ENCODE measurements at places on chromosomes 1 and 21.

DNA sequence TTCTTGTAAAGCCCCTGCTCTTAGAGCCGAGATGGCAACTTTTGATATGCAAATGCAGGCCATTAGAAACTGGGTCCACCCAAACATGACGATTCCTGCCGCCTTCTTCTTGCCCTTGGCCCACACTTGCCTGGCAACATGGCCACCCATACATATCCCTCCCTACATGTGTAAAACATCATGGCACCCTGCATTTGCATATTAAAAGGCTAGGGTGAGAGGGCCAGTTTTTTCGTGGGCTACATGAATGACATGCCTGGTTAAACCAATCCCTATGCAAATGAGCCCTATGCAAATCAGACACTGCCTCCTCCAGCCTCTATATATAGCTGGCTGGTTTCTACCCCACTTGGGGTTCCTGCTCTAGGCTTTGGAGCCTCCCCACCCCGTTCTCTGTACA, 18.8 kb downstream of the PLA2G2A start:
- DNase-seq, result no peak

GRCh38 chr21:33391656-33392055, 11.6 kb upstream of the IFNGR2 start:
- DNase-seq, result no peak

DNA sequence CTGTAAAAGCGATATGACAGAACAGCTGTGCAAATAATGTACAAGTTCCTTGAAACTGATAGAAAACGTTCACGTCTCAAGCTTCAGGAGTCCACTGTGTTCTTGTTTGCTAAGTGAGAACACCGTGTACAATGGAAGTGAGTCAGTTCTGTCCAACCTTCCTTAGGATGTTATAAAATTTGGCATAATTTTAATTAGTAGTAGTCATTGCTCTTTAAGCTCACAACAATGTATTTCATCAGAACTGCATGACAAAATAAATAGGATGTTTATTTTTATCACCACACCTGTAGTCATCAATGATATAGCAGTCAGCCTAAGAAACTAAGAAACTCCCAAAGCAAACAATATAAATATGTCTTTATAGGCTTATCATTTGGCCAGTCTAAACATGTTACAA, 53.0 kb downstream of the RGS2 start:
- no peak for DNase-seq

DNA sequence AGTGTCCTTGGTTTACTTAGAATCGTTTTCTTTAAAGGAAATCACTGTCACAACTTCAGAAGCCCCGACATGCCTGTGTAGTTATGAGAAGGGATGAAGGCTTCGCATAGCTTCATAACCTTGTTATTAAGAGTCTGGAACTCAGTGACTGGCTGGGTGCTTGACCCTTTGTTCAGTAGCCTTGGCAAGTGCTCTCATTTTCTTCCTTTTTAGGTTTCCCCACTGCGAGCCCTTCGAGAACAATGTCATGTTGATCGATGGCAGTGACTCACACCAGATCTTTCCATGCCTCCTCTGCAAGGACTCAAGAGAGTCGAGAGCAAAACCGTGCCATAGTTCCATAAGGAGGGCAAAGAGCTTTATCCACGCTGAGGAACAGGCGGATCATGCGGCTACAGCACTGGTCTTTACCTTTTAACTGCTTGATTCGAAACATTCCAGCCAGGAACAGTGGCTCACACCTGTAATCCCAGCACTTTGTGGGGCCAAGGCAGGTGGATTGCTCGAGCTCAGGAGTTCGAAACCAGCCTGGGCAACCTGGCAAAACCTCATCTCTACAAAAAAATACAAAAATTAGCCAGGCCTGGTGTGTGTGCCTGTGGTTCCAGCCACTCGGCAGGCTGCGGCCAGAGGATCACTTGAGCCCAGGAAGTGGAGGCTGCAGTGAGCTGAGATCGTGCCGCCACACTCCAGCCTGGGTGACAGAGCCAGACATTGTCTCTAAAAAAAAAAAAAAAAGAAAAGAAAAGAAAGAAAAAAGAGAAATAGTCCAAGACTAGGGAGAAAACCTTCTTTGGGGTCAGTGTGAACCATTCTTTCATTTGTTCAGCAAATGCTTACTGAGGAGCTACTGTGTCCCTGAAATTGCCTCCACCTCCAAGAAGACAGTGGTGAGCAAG, 95.4 kb upstream of the ERRFI1 start:
- no peak for DNase-seq

GRCh38 chr1:183379951-183380350, 38.2 kb downstream of the NMNAT2 start:
- no peak for DNase-seq

DNA sequence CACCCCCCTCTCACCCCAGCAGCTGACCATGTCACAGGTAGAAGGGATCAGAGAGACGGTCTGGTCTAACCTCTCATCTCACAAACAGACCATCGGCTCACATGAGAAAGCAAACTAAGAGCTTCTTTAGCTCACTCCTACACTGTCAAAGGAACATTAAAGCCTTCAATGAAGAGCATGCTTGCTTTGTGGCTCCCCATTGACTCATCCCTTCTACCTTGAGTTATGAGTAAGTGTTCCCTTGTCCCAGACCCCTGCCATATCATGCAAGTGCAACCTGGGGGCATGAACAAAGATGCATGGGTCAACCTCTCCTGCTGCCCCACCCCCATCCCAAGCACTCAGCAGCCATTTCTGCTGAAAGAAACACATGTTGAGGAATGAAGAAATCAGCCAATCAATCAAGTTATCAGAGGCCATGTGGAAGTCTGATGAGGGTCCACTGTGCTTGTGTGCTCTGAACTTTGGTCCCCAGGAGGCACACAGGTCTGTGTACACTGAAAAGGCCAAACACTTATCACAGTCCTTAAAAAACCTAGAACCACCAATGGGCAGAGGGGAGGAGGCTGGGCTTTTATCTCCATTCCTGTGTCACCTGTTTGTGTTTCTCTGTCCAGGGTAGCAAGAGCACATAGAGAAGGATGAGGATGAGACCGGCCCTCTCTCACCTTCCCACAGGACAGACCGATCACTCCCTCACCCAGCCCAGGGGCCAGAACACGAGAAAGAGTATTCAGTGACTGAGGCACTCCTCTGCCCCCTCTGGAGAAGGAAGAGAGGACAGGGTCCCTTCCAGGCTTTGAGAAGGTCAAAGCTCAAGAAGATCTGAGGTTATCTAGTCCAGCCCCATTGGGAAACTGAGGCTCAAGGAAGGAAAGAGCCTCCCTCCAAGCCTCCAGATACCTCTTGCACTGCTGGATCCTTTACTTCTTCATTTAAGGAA, 9.5 kb downstream of the ETNK2 start:
- DNase-seq, result no peak

GRCh38 chr1:228370439-228370940, 36.1 kb downstream of the TRIM11 start:
- no peak for DNase-seq
